ENCODE measurements at places on chromosomes 7 and 10.
A peak's percentile ranks its signal among the peaks of the same experiment; 100 is the strongest.

- DNase-seq, result no peak
Observed at GRCh38 chr10:513393-513792, 176.1 kb downstream of the DIP2C start.

- DNase-seq, result no peak
Observed at GRCh38 chr7:92808635-92809034, 27.7 kb downstream of the CDK6 start.

GRCh38 chr10:5575144-5575481, 50.4 kb downstream of the CALML3 start:
- no peak for DNase-seq

GRCh38 chr7:6647080-6647479, 10.0 kb downstream of the ZNF316 start:
- DNase-seq, result no peak

GRCh38 chr7:55593515-55594318, 21.4 kb upstream of the VOPP1 start:
- no peak for DNase-seq

GRCh38 chr10:130757821-130758489, 553.6 kb downstream of the TCERG1L start:
- DNase-seq, result no peak

- DNase-seq, result peak; percentile 20
Observed at GRCh38 chr7:84637568-84638338, 443.2 kb upstream of the SEMA3A start.

DNA sequence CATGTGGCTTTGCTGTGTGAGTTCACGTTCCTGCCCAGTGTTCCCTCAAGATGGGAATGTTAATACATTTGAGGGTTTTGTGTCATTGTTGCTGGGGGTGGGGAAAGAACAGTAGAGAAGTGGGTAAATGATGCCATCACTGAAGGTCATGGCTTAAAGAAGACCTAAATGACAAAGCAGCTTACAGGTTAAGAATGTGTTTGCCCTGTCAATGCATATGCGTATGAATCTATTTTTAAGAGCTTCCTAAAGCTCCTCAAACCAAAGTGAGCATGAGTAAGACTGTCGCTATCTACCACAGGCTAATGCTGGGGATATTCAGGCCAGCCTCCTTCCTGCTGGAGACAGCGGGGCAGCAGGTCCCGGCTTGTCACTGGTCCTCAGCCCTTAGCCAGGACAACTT, 162.9 kb downstream of the CREB5 start:
- no peak for DNase-seq

GRCh38 chr10:101649525-101650085, 45.4 kb downstream of the FBXW4 start:
- no peak for DNase-seq

- DNase-seq, result no peak
Observed at GRCh38 chr7:150875791-150876190, 23.5 kb downstream of the AOC1 start.

- no peak for DNase-seq
Observed at GRCh38 chr10:14254368-14254767, 76.4 kb downstream of the FRMD4A start.

DNA sequence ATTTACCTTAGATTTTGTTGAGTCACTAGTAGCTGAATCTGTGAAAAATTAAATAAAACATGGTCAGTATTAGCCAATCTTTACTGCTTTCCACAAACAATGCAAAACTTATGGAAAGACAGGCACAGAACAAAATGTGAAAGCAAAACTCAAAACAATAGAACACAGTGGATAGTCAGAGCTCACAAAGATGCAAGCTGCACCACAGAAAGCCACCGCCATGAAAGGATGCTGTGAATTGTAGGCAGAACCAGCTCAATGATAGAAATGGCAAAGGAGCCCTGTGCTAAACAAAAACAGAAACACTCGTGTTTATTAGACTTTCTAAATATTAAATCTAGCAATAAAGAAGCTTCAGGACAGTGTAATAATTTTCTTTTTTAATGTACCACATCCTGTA, 134.4 kb downstream of the ARHGAP21 start:
- no peak for DNase-seq

DNA sequence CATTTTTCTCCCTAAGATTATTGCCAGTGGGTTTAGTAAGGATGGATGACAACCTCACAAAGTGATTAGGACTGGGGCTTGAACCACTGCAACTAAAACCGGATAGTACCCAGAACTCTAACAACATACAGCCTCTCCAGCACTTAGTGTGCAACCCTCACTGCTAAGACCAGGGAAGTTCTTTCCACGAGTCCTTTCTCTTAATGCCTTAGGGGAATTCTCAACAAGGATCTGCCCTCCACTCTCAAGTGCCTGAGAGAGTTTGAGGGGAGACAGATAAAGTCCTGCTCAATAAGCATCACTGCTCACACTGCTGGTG, 104.6 kb downstream of the NRP1 start:
- DNase-seq, result no peak

- DNase-seq, result no peak
Observed at GRCh38 chr7:2802504-2803341, 41.4 kb downstream of the GNA12 start.

GRCh38 chr7:24871770-24872169, 108.2 kb downstream of the OSBPL3 start:
- no peak for DNase-seq

- peak; percentile 78 for DNase-seq
Observed at GRCh38 chr10:44046605-44047004, 338.3 kb downstream of the CXCL12 start.

DNA sequence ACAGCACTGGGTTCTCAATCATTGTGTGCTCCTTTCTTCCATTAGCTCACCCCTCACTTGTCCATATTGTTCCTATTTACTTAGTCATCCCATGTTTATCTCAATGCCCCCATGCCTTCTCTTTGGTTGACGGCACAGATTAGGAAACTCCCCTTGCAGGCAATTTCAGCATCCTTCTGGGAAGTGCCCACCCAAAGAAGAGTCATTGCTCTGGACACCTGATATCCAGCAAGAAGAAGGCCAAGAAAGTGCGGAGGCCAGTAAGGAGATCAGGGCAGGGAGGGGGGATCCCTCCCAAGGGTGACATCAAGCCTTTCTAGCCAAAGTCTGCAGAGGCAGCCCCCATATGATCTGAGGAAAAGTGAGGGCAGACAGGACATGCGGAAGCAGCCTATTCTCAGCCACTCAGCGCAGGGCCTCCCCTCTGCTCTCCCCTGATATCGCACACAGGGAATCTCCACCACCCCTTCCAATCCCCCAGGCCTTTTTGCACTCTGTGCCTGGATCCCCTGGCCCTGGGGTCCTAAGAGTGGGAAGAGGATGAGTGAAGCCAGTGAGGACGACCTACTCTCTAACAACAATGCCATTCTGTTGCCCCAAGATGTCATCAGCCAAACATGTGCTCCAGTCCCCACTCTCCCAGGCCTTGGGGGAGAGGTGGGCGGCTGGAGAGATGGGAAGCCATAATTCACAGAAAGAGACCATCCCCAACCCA, 1.8 kb downstream of the TRPV6 start:
- DNase-seq, result no peak

DNA sequence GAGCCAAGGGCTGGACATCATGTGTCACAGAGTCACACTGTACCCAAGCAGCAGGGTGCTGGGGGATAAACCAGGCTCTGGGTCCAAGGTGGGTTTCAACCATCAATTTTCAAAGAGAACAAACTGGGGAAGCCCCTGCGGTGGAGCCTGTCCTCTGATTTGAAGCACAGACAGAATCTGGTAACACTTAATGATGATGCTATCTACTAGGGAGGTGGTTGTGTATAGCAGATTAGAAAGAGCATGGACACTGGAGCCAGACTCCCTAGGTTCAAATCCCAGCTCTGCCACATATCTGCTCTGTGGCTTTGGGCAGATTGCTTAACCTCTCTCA, 204.9 kb upstream of the ZMIZ1 start:
- DNase-seq, result no peak

- no peak for DNase-seq
Observed at GRCh38 chr7:24192053-24192452, 91.9 kb upstream of the NPY start.

DNA sequence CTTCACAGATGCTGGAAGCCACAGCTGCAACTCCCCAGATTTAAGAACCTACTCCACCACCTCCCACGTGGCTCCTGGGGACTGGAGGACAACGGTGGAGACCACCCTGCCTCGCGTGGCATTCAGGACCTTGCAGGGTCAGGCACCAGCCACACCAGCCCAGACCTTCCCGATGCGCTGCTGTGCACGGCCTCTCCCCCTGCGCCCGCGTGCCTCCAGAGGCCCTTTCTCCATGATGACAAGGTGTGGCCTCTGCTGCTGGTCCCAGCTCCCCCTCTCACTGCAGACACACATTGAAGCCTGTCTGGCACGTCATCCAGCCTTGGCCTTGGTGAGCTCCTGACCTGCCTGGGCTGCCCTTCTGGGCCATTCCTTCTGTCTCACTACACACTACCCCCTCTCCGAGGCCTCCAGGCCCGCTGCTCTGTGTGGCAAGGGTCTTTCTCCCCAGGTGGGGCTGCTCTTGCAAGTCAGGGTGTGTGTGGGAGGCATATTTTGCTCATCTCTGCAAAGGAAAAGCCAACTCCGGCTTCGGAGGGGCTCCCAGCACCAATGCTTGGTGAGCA, 254.8 kb downstream of the MAD1L1 start:
- no peak for DNase-seq

- DNase-seq, result no peak
Observed at GRCh38 chr7:14762561-14762960, 140.0 kb downstream of the DGKB start.

GRCh38 chr10:7409045-7409731, 1.6 kb downstream of the SFMBT2 start:
- DNase-seq, result no peak

Data from smooth muscle cell of the brain vasculature (primary cell).